Activated T-helper 1 cell treated with Interleukin-2 at 50 U/mL for 16 hours (primary cell): ENCODE measurements at places on chromosomes 6 and 20.

DNA sequence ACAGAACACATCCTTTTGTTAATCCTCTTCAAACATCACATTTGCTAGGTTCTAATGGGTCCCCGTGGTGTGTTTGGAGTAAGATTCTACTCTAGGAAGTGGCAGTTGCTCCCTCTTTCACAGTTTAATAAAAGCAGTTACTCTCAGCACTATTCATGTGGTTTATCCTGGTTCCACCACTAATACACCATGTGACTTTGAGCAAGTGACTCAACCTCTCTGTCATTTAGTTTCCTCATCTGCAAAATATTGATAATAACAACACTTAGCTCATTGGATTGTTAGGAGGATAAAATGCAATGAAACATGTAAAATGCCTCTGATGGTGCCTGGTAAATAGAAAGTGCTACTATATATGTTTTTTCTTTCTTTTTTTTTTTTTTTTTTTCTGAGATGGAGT is 488.0 kb upstream of the NOX3 start:
- no peak for DNase-seq

DNA sequence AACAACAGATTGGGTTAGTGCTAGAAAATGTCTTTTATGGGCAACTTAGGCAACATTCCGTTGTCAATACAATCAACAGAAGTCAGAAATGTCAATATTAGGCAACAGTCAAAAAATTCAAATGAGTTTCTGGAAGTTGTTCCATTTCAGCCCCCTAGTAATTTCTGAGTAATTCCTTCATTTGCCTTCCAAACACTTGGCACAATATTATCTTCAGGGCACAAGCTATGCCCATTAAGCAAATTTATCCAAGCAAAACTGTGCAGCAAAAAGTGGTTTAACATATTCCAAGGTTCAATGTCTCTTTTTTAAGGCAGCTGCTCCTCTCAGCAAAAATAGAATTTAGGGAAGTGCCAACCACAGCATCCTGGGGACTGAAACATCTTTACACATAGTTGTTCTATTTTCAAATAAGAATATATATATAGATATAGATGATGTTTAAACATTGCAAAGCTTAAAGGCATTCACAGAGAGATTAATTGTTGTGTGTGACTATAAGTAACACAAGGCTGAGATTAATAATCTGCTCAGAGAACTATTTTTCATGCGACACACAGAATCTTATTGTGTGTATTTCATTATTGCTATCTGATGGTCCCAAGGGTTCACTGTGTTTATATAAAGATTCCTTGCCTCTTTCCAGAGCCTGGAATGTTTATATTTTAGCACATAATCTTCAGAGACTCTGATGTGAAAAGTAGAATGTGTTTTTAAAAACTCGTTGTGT is 75.2 kb upstream of the ADTRP start:
- no peak for DNase-seq

- DNase-seq = no peak
Measured at GRCh38 chr6:155185544-155185943, 78.3 kb upstream of the CLDN20 start.

DNA sequence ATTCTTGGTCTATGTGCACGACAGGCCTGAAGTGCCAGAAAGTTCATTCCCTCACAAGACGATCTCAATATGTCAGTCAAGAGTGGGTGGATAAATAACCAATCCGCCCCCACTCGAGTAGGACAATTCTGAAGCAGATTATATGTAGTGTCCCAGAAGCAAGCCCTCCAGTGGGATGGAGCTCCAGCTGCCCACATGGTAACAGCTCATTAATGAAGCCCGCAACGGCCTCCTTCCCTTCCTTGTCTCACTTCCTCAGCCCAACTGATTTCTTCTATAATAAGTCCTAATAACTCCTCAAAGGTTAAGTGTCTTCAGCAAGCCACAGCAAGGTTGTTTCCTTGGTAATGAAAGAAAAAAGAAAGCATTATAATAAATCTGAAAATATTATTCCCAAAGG is 82.1 kb upstream of the F13A1 start:
- DNase-seq = no peak

GRCh38 chr6:90253631-90254030 is 43.0 kb downstream of the BACH2 start:
- no peak for DNase-seq

DNA sequence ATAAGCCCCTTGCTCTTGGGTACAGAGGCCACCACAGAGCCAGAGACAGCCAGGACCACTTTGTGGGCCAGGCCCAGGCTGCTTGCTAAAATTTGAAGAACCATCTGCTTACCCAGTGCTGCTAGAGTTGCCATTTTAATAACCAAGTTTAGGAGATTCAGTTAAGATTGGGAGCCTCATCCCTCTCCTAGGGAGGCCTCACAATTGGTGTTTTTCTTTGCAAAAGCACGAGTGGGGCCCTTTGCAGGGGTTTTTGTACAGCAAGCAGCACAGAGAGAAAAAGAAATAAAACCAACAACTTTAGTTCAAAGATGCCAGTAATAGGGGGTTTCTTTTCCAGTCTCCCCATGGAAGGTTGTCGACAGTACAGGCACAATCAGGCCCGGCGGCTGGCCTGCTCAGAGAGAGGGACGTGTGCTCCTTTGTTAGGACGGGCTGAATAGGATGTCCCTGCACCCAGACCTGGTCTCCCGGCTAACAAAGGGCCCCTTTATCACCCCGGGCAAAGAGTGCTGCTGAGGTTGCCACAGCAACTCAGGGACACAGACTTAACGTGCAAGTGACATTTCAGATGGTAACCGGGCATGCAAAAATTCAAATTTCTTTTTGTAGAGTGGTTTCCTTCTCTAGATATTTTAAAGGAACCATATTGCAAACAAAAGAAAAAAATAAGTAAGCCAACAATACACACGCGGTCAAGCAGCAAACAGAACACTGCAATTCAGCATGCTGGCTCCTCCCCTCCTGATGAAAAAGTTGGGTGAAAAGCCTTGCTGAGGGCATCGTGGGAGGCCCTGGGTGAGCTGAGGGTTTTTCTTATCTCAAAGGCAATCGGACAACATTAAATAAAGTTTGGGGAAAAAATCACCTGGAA is 10.5 kb upstream of the TOX2 start:
- DNase-seq = no peak

DNA sequence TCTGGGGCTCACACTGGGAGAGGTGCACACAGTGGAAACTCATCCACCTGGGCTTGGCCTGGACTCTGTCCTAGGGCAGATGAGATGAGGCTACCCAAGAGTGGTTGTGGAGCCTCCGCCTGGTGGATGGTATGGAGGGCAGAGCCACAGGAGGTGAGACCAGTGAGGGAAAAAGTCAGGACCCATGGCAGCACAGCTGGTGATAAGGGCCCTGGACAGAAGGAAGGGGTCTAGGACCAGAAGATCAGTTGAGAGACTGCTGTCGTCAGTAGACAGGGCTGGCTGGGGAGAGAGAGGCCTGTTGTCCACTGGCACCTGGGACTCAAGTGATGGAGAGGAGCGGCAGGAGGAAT is 29.8 kb downstream of the PLCG1 start:
- DNase-seq = no peak

- no peak for DNase-seq
Measured at GRCh38 chr6:9745476-9745875, 669.4 kb downstream of the TFAP2A start.
